ENCODE measurements at places on chromosomes 2 and 18.

GRCh38 chr18:76376668-76377358 is 118.2 kb downstream of the ZNF516 start:
- DNase-seq = no peak

- no peak for DNase-seq
Measured at GRCh38 chr2:160266037-160266551, 66.0 kb upstream of the ITGB6 start.

DNA sequence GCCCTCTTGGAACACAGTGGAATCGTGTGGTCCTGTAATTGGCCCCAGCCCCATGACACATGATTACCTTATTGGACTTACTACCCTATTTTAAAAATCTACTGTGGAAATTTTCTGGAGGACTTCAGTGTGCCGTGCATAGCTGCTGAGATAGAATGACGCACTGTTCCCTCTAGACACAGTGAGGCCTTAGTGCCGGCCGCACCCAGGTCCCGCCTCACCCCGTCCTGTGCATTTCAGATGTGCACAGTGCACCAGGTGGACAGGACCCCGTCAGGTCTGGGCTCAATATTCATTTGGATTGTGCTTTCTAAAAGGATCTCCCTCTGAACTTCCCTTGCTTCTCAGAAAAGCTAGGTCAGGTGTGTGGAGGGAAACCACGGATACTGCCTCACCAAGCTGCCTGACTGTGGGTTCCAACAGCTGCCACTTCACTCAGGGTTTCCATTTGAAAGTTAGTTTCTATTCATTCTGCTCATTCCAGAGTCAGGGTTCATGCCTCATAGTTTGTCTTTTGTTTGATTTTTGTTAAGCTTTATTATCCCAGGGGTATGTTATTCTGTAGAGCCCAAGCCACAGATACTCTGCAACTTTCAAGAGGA is 155.8 kb downstream of the PTGR3 start:
- DNase-seq = no peak

DNA sequence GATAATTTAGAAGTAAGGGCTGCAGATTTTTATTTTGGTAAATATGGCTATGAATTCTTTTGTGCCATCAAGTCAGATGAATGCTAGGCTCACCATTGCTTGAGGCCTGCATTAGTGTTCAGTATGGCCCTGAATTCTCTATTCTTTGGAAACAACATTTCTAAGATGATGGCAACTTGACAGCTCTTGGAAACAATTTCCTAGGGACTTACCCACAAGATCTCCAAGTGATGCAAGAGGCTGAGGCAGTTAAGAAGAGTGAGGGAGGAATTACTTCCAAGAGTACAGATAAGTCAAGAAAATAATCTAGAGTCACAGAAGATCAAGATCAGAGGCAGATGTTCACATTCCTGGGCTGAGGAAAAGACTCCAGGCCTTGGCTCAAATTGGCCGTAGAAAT is 129.1 kb downstream of the NRP2 start:
- DNase-seq = no peak

DNA sequence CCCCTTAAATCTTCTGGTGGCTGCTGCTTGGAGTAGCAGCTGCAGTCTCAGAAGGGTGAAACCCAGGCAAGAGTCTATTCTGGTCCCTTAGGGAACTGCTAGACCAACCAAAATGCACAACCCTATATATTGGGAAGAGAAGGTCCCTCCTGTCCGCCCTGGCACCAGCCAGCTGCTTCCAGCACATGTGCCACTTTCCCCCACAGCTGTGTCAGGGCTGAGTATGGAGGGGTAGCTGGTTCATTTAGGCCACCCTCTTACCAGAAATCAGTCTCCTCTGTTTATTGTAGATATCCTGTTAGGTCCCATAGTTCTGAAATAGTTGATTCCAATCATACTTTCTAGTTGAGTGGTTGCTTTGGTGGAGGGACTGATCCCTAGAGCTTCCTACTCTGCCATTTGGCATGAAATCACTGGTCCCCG is 68.9 kb downstream of the BIRC6 start:
- no peak for DNase-seq

GRCh38 chr18:28559511-28559910 is 382.6 kb upstream of the CDH2 start:
- no peak for DNase-seq

- no peak for DNase-seq
Measured at GRCh38 chr2:178069551-178069950, 3.0 kb downstream of the PDE11A start.

All from activated CD4-positive, CD25-positive, alpha-beta regulatory T cell (primary cell).